NCI-H1417 treated with DMSO at 0.1 percent for 48 hours (cell line): ENCODE measurements at places on chromosomes 2 and 18.

- DNase-seq: no peak
Measured at GRCh38 chr2:198523710-198524109, 719.3 kb downstream of the PLCL1 start.

GRCh38 chr2:26558271-26559043, 80.5 kb upstream of the OTOF start:
- DNase-seq: no peak

DNA sequence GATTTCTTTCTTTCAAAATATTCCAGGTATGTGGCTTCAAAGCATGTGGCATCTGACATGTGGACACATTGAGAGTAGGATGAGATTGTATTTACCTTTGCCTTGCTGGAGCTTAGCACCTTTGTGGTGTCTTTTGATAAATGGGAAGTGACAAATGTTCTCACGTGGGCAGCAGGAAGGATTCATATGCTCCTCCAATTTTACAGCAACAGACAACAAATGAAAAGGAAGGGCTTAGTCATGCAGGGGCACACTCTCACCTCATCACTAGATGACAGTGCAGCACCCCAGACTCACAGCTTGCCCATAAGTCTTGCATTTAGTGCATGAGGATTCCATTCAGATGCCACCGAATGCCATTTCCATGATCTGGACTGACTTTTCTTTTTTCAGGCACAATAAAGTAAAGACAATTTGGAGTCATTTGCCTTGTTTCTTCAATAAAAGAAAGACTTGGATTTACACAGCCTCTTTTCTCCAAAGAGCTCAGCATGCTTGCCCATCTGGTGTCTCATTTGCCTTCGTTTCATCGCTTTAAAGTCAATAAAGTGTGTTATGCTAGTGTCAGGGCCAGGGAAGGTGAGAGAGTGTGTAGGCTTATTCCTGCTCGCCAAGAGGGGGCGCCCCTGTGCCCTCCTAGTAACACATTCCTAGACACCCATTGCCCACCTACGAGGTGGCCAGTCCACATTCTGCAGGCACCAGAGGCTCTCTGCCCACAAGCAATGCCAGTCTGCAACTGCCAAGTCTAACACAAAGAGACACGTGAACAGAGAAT, 39.6 kb upstream of the DAPL1 start:
- DNase-seq: no peak

- DNase-seq: no peak
Measured at GRCh38 chr18:31609886-31610285, 18.2 kb downstream of the TTR start.

DNA sequence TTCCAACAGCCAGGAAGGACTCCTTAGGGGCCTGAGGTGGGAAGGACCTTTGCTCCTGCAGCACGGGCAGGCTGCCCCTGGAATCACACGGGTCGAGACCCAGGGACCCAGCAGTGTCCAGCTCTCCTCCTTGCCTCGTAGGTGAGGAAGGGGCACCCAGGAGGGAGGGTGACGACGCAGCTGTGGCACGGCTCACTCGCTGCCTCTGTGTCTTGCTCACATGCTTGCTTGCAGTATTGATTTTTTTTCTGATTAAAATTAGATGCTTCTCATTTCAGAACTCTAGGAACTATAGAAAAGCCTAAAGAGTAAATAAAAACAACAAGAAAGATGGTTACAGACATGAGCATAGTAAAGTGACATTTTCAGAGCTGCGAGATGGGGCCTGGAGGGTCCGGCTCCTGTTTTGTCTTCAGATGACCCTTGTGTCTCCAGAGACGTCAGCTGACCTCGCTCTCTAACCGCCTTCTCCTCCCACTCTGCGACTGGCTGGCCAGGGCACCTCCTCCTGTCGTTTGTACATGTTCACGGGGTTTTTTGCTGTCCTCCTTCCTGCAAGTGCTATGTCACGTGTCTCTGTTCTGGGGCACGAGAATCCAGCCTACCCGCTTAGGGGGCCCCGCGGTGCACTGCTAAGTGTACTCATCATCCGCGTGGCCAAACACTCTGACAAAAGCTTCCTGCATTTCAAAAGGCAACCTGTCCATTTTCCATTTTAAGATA, 65.7 kb upstream of the ZNF236 start:
- DNase-seq: no peak

DNA sequence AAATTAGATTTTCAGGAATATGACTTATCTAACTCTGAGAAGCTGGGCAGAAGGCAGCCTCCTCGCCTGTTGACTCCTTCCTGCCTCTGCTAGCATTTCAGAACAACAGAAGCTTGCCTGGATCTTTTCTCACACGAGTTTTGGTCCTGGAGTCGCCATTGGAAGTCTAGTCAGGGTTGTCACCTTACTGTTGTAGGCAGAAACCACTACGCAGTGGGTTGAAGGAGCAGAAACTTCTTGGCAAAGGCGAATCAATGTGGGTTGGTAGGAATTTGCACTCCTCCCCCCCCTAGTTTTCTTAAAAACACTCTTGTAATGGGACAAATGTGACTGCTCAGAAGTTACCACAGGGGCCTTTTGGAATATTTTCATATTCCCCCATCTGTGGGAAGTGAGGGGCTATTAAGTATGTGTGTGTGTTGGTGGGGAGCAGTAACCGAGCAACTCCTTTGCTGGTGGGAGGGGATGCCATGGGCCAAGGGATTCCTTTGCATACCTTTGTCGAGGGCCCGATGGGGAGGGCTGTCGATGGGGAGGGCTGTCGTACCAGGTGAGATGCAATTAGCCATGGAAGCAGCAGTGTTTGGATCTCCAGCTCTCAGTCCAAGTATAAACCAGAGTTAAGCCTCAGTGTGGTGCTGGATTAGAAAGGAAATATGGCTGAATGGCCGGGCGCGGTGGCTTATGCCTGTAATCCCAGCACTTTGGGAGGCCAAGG, 117.4 kb downstream of the FMNL2 start:
- DNase-seq: no peak

DNA sequence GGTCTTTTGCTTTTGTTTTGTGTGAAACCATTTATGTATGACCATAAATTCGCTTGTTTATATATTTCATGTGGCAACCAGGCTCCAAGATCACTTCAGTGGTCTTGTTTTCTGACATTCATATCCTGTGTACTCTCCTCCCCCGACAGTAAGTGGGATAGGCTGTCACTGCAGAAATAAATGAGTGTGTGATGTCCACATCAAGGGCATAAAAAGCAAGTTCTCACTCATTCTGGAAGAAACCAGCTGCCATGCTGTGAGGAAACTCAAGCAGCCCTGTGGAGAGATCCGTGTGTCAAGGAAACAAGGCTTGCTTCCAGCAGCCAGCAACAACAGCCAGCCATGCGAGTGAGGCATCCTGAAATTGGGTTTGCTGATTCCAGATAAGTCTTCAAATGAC, 39.2 kb upstream of the GNAL start:
- DNase-seq: no peak

- DNase-seq: peak; percentile 9
Measured at GRCh38 chr2:20198001-20198400, 26.9 kb downstream of the SDC1 start.

DNA sequence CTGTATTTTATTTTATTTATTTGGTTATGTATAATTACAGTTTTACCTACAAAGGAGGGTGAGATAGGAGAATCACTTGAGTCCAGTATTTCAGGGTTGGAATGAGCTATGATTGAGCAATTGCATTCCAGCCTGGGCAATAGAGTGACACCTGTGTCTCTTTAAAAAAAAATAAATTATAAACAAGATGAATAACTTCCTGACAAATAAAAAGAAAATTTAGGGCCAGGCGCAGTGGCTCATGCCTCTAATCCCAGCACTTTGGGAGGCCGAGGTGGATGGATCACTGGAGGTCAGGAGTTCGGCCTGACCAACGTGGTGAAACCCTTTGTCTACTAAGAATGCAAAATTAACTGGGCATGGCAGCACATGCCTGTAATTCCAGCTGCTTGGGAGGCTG, 17.3 kb downstream of the MTA3 start:
- DNase-seq: no peak

DNA sequence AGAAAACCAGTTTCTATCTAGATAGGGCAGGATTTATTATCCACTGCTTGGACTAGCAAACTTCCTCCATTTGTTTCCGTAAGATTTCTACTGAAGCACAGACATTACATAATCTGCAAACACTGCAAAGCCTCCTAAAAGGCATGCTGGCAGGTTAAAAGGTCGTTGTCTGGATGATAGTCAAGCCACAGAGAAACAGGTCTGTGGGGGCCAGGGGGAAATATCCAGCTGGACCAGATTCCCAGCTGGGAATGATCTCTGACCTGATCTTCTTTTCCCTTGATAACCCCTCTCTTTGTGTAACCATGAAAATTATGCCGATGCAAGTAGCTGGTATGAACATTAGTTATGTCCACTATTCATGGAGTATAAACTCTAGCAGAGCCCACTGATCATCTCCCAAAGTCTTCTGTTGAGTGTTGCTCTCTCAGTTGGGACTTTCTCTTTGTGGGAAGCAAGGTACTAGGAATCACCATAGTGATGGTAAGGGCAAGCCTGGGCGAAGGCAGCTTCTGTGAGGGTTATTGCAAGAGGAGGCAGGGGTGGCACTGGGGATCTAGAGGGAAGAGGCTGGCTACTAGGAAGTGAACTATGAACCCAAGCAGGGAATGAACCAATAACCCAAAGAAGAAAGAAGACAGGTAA, 61.3 kb downstream of the GDF7 start:
- no peak for DNase-seq

- no peak for DNase-seq
Measured at GRCh38 chr2:69366-70344, 23.4 kb upstream of the FAM110C start.

- no peak for DNase-seq
Measured at GRCh38 chr2:212912445-212913103, 238.8 kb downstream of the IKZF2 start.

- no peak for DNase-seq
Measured at GRCh38 chr2:233013027-233013461, at the start of gene NGEF. Gene NGEF, minus strand, starts transcription at chr2:233013256. Its CDS starts 38,366 bp downstream, at chr2:232974890.

DNA sequence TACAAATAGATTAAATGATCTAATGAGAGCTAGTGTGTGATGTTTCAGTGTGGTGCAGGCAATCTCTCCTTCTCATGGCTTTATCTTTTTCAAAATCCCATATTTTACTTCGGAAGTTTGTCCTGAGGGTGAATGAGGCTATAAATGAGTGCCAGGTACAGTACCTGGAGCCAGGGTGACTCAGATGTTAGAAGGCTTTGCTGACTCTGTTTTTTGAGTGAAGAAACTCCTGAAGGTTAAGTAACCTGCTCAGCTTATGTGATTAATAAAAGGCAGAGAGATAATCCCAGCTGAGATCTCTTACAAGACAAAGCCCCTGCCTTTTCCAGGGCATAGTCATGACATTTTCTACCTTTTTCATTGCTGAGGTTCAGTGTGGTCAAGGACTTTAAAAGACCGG, 52.6 kb downstream of the MGAT5 start:
- no peak for DNase-seq

GRCh38 chr18:56542476-56542875, 95.9 kb downstream of the TXNL1 start:
- DNase-seq: no peak

DNA sequence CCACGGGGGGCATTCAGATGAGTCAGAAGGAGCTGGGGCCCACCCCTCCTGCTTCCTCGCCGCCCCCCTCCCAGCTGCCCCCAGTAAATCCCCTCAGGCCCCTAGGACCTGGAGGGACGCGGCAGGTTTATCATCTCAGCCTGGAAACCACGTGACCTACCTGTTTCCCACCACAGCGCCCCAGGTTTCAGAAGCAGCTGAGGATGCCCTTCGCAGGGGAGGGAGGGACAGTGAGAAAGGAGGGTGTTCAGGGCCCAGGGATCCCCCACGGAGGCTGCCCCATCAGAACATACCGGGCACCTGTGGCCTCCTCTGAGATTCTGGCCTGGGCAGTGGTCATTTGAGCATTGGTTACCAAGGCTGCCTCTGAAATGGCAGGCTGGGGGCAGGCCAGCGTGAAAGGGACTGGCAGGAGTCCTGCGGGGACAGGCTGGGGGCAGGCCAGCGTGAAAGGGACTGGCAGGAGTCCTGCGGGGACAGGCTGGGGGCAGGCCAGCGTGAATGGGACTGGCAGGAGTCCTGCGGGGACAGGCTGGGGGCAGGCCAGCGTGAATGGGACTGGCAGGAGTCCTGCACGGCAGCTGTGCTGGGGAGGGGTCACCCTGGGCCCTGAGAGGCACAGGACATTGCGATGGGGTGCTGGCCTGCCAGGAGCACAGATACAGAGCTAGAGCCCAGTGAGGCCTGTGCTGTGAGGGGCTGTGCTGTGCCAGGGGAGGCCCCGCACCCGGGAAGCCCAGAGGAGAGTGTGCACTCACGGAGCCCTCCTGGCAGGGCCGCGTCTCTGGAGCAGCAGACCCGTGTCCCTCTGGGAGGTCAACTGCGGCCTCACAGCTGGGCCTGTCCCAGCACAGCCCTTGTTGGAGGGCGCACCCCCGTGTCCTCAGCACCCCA, 1.6 kb downstream of the NEU4 start:
- DNase-seq: no peak

- DNase-seq: no peak
Measured at GRCh38 chr18:10006311-10006893, 92.6 kb downstream of the VAPA start.

DNA sequence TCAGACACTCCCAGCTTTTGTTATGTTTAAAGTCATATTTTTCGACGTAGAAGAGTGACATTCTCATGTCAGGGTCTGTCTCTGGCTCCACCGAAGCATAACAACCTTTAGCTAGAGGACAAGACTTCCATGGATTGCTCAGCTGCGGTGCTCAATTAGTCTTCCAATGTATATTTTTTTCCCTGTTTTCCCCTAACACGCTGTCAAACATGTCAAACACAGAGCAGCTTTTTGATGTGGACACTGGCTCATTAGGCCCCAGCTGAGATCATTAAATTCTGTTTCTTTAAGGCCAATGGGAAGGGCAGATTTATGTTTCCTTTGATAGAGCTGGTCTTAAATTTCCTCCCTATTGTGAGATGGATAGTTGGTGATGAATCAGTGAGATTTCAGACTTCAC, 525.4 kb downstream of the PIK3C3 start:
- peak; percentile 52 for DNase-seq
